Urinary bladder (tissue), 4 donors: ENCODE measurements at places on chromosomes 12 and 14.

DNA sequence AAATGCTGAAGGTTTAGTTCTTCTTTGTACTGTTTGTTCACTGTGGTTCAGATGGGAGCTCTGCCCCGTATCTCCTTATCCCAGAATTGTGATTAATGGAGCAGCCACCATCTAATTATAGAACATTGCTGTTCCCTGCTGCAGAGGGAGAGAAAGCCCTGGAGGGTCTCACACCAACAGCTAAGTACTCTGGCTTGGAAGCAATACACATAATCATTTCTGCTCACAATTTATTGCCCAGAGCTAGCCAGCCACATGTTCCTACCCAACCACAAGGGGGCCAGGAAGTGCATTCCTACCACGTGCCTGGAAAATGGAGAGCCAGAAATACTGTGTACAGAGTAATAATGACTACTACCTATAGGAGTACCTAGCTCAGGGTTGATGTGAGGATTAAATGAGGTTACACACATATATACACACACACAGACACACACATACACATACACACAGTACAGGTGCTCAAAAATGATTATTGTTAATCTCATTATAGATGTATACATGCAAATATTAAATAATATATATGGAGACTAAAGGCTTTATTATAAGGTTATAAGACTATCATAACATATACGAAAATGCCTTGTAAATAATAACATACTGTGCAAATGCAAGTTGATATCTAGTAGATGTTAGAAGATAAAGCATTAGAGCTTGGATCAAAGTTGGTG, 22.3 kb downstream of the MSRB3 start:
- no peak for DNase-seq

DNA sequence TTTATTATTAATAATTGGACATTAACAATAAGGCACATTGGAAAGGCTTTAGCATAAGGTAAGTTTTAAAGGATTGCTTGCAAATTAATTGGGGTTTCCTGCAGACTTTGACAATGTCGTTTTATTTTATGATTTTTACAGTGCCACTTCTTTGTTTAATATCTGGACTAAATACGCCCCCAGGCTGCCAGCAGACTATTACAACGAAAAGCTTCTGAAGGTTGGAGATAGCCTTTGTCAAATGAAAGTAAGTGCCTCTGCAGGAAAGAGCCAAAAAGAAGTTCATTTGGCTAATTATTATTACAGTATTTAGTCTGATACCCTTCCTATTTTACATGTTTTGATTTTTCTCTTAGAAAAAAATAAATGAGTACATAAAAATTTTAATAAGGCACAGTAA, 11.3 kb downstream of the CFAP54 start:
- no peak for DNase-seq

- peak; percentile 36 for DNase-seq
These were observed 2.7 kb downstream of the TMTC3 start for GRCh38 chr12:88144546-88145468.

DNA sequence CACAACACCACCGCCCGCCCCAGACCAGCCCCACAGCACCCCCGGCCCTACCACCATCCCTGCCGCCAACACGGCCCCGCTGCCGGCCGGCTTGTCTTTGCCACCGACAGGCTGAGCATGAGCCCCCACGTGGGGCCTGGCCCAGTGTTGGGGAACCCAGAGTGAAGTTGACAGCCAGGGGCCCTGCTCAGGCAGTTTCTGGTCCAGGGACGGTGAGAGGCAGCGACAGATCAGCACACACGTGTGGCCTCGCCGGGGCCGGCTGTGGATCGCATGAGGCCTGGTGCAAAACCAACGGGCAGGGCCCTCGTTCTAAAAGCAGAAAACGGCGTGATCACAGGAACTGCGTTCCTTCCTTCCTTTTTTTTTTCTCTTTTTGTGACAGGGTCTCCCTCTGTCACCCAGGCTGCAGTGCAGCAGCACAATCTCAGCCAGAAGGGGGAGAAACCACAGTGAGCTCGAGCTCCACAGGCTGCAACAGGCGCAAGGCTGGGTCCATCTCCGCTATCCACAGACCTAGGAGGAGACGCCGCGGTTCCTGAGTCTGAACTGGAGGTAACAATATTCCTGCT, 50.5 kb upstream of the FBRSL1 start:
- no peak for DNase-seq

GRCh38 chr12:117052386-117053049, 46.7 kb downstream of the TESC start:
- DNase-seq, result no peak

DNA sequence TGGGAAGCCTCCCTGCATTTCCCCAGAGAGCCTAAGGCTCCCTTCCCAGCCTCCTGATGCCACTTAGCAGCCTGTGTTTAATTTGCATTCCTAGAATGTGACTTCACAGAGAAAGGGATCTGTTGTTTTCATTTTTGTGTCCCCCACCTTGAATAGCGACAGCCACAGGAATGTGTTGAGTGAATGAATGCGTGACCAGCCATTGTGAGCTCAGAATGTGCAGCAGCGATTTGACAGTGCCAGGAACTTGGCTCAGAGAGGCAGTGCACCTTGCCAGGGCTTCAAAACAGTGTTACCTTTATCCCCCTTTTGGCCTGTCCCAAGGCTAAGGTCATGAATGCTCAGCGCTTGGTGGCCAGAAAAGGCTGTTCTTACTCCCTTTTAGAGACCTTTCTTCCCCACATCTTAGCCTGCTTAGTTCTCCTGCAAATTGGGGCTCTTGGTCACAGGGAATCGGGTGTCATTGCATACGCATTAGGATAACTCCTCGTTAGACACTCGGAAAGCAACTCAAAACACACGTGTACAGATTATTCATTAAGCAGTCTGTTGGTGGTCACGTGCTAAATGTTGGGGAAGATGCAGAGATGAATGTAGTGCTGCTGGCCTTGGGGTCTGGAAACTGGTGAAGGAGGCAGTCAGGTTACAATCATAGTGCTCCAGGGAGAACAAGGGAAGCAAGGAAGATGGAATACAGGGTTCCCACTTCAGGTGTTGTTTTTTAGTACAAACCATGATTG, 9.8 kb downstream of the NTF3 start:
- no peak for DNase-seq

DNA sequence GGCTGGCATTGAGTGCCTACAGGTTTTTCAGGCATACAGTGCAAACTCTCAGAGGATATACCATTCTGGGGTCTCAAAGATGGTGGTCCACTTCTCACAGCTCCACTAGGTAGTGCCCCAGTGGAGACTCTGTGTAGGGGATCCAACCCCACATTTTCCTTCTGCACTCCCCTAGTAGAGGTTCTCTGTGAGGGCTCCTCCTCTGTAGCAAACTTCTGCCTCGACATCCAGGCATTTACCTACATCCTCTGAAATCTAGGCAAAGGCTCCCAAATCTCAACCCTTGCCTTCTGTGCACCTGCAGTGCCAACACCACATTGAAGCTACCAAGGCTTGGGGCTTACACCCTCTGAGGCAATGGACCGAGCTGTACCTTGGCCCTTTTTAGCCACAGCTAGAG, 179.2 kb downstream of the CCDC91 start:
- no peak for DNase-seq

- DNase-seq, result no peak
These were observed 163.2 kb downstream of the RPL10L start for GRCh38 chr14:46488374-46488773.

DNA sequence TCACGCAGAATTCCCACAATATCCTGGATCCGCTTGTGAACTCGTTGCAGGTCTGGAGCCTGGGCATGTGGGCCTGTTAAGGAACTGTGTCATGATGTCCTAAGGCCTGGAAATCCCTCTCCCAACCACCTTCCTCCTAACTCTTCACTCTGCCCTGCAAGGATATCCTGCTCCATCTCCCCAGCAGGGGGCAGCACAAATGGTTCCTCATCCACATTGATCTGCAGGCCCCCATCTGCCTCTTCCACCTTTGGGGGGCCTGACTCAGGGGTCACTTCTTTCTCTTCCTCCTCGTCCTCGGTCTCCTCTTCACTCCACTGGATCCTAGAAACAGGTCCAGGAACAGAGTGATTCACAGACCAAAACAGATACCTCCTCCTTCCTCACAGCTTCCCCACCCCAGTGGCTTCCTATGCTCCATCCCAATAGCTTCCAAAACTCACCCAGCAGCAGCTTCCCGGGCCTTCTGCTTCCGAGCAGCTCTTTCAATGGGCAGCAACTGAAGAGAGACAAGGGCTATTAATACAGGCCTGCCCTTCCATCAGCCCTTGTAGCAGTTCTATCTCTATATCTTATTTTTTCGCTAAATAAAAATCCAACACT, 4.5 kb downstream of the NOP2 start:
- DNase-seq, result no peak

DNA sequence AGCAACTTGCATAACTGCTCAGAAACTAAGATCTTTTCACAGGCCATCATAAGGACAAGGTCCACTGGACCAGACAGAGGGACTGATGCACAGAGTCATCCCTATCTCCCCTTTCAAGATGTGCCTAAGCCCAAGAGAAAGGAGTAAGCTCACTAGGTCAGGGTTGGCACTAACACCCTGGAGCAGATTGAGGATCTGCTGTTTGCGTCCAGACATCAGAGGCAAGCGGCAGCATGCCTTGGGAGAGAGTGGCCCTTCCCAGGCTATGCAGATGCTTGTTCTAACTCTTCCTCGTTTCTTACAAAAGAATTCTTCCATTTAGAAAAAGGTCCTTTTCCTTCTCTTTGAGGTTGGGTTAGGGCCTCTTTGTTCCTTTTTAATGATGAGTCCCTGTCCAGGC, 187.2 kb downstream of the KCNA5 start:
- no peak for DNase-seq

DNA sequence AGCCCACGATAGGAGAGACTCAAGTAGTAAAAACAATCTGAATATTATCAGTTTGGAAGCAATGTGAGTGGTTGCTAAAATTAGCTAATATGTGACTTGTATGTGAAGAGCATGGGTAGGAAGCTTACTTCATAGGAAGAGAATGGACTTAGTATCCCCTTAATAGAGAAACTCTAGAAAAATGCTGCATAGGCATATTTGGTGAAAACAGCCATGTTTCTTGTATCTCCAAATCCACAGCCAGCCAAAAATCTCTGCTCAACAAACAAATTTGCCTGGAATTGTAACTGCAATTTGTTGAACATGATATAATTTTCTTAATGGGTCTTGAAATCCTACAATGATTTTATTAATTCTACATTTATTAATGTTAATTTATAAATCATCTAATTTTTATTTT, 1252.9 kb upstream of the TMEM132C start:
- no peak for DNase-seq

DNA sequence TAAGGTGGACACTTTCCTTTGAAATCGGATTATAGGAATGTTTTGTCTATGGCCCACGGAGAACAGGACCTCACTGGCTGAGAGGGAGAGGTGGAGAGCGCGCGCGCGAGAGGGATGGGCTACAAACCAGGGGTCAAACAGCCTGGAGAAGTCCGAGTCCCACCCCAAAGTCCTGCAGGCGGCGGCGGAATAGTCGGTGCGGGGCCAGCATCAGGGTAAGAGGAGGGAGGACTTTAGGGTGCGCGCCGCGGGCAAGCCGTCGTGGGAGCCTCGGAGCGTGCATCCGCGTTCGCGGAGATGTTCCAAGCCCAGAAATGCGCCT, 3.3 kb upstream of the HOXC8 start:
- no peak for DNase-seq

- DNase-seq, result no peak
These were observed 71.7 kb downstream of the IPO8 start for GRCh38 chr12:30624009-30624408.

GRCh38 chr12:130945786-130946492, 7.8 kb upstream of the ADGRD1 start:
- DNase-seq, result no peak

DNA sequence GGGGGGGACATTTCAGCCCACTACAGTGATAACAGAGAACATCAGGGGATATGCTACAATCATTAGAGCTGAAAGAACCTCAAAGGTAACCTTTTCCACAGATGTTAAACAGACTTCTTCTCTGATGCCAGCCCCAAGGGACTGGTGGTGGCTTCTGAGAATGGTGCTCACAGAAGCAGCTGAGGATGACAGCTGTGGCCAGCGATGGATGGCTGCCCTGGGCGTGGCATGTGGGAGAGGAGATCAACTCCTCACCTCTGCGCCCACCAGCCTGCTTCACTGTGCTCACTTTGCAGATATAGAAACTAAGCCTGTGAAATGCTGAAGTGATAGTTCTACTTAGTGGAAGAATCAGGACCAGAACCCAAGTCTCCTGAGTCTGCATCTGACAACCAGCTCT, 33.0 kb downstream of the FOXN3 start:
- no peak for DNase-seq

DNA sequence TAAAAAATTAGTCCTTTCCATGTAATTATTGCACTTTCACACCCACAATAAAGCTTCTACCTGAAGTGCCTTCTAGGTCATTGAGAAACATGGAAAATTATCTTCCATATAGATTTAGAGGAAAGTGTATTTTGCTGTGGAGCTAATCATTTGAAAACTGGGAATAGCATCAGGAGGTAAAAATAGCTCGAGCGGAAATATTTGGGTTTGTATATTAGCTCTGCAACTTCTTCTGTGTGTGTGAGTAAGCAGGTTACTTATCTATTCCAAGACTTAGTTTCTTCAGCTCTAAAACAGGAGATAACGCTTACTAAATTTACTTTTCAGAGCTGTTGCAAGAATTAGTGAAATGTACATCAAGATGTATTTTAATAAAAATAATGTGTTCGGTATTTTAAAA, 95.0 kb upstream of the MON2 start:
- DNase-seq, result no peak

GRCh38 chr12:1692226-1692625, 1.4 kb downstream of the ADIPOR2 start:
- no peak for DNase-seq

- DNase-seq, result peak; percentile 90
These were observed 777 bp downstream of the ARF3 start for GRCh38 chr12:48956279-48957140.

GRCh38 chr12:1808036-1808797, 12.1 kb upstream of the LRTM2 start:
- DNase-seq, result no peak

DNA sequence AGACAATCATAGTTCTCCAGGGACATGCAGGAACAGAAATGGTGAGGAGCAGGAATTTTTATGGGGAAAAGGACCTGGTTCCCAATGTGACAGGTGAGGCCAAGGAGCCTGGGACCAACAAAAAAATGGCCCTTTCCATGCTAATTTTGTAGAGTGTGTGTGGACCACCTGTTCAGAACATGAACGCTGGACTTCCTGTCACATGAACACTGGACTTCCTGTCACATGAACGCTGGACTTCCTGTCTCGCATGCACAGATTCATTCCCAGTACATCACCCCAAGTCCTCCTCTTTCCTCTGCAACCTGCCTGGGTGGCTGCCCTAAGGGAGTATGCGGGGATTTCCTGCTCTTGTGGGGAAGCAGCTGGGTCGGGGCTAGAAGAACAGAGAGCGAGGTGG, 10.1 kb downstream of the FGF6 start:
- DNase-seq, result no peak

- no peak for DNase-seq
These were observed 21.8 kb downstream of the WNK1 start for GRCh38 chr12:774051-774614.

GRCh38 chr12:79525357-79525756, 165.4 kb downstream of the PAWR start:
- DNase-seq, result no peak

DNA sequence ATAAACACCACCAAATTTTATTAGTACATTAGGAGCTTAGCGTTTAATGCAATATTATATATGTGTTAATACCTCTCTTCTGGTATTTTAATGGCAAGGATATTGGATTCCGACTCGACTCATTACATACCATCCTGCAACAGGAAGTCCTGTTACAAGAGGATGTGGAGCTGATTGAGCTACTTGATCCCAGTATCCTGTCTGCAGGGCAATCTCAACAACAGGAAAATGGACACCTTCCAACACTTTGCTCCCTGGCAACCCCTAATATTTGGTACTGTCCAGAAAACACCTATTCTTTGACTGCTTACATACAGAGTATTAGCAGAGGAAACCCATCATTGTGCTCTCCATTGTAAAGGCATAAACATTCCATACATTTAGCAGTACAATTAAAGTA, 45.2 kb downstream of the VEZT start:
- no peak for DNase-seq
